PC-3 (cell line): ENCODE measurements at places on chromosomes 3 and 15. TPM values are rescaled to one million over a fixed set of nuclear protein-coding genes. Genes with fewer than 3 reads are reported as not detected.

RASL12 gene
- total RNA-seq: not detected in 2 replicates

TF gene
- not detected in 2 replicates for total RNA-seq

ACKR2 gene
- total RNA-seq: 1.3 and 3.9 TPM in 2 replicates

TRPC1 gene
- total RNA-seq: 1.7 and 1.9 TPM in 2 replicates

ZNF445 gene
- 7.7 and 8.2 TPM in 2 replicates for total RNA-seq

IL17RB gene
- 2.3 TPM in 2 replicates for total RNA-seq

PLSCR5 gene
- total RNA-seq: not detected in 2 replicates

RFTN1 gene
- total RNA-seq: 9.7 and 12.3 TPM in 2 replicates

ANKDD1A gene
- 5.8 and 8.9 TPM in 2 replicates for total RNA-seq

JAGN1 gene
- total RNA-seq: 32.5 and 34.1 TPM in 2 replicates

AADACL2 gene
- total RNA-seq: not detected in 2 replicates

HEXA gene
- 0.29 TPM in 1 of 2 replicates, not detected in the other for total RNA-seq

CHAC1 gene
- total RNA-seq: 6.2 and 13.3 TPM in 2 replicates

CCR3 gene
- total RNA-seq: 0.22 TPM in 1 of 2 replicates, not detected in the other

TGM5 gene
- not detected in 2 replicates for total RNA-seq

PLA2G4E gene
- not detected in 2 replicates for total RNA-seq

CCDC80 gene
- 17.0 and 20.4 TPM in 2 replicates for total RNA-seq

SLC22A13 gene
- 0.73 TPM in 1 of 2 replicates, not detected in the other for total RNA-seq

RLBP1 gene
- total RNA-seq: not detected in 2 replicates

WDR93 gene
- 0.22 TPM in 1 of 2 replicates, not detected in the other for total RNA-seq

HRG gene
- total RNA-seq: not detected in 2 replicates

BLM gene
- total RNA-seq: 10.3 and 18.7 TPM in 2 replicates

LRTM1 gene
- total RNA-seq: not detected in 2 replicates

FAM3D gene
- 0.40 TPM in 1 of 2 replicates, not detected in the other for total RNA-seq

NXPE3 gene
- 11.6 and 12.6 TPM in 2 replicates for total RNA-seq
